HEK293T (cell line): ENCODE measurements at places on chromosomes 7 and 10.
A peak's percentile ranks its signal among the peaks of the same experiment; 100 is the strongest.

DNA sequence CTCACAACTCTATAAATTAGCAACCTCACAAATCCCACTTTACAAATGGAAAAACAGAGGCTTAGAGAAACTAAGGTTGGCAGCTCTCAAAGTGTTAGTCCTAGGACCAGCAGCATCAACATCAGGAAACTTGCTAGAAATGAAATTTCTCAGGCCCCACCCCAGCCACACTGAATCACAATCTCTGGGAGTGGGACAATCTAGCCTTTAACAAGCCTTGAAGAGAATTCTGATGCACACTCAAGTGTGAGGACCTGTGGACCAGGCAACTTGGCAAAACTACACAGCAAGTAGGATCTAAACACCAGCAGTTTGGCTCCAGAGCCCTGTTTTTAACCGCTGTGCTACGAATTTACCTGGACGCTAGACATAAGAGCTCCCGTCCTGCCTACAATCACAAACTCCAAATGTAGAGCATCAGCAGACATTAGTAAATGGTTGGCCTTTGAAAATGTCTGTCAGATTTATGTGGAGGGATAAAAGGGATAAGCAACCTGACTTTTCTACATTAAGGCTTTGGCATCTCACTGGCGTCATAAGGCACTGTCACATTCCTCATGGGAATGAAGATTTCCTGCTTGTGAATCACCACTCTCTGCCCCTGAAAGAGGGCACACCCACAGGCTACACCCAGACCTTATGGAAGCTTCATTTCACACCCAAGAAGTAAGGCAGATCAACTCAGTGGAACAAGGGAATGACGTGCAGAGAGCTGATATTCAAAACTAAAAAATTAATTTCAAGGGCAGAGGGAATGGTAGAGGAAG, 34.5 kb downstream of the PPP1R3C start:
- DNase-seq: no peak

- DNase-seq: no peak
These were observed 630.8 kb downstream of the ANKRD7 start for GRCh38 chr7:118855290-118855689.

DNA sequence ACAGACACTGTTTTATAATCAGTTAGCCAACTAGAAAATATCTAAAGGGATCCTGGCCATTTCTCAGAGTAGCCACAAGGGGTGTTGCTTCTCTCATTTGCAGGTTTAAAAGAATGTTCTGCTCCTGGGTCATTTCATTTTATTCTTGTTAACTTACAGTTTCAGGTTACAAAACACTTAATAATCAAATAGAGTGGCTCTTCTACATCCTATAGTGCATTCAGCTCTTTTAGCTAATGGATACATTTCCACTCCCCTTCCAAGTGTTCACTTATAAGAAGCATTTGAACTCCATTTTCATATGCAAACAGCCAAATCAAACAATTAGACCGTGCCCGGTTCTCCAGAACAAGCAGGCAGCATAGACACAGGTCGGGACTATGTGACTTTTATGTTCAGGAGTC, 117.5 kb downstream of the TRIL start:
- DNase-seq: peak; percentile 32

DNA sequence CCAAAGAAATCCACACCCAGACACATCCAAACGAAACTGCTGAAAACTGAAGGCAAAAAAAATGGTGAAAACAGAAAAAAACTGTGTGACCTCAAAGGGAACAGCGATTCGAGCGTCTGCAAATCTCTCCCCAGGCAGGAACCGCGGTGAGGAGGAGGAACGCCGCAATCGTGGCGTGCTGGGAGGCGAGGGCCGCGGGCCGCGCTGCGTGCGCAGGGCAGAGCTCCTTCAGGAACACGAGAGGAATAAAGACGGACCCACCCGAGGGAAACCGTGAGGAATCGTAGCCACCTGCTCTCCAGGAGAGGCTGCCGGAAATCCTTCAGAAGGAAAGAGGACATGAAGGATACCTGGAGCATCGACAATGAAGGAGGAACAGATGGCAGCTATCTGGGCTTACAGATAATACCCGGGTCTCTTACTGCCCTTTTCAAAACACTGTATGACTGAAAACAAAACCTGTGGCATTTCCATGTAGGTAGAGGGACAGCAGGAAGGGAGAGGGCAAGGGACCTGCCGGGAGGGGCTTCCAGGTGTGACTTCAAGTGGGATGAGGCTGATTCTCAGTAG, 266.0 kb downstream of the MAD1L1 start:
- DNase-seq: no peak

DNA sequence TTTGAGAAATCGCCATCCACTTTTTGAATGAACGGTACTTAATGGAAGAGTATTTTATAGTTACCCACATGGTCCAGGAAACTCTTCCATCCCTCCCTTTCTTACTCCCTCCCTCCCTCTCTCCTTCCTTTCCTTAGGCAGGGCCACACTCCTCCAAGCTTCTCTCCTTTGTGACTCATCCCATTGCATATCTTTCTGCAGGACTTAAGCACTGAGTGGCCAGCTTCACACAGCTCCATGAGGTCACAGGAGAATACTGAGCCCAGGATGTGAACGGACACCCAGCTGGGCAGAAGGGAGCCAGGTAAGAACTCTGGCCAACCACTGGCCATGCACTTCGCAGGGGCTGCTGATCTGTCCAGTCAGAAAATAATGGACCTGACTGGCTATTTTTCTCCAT, 189.7 kb upstream of the ADCY1 start:
- no peak for DNase-seq

DNA sequence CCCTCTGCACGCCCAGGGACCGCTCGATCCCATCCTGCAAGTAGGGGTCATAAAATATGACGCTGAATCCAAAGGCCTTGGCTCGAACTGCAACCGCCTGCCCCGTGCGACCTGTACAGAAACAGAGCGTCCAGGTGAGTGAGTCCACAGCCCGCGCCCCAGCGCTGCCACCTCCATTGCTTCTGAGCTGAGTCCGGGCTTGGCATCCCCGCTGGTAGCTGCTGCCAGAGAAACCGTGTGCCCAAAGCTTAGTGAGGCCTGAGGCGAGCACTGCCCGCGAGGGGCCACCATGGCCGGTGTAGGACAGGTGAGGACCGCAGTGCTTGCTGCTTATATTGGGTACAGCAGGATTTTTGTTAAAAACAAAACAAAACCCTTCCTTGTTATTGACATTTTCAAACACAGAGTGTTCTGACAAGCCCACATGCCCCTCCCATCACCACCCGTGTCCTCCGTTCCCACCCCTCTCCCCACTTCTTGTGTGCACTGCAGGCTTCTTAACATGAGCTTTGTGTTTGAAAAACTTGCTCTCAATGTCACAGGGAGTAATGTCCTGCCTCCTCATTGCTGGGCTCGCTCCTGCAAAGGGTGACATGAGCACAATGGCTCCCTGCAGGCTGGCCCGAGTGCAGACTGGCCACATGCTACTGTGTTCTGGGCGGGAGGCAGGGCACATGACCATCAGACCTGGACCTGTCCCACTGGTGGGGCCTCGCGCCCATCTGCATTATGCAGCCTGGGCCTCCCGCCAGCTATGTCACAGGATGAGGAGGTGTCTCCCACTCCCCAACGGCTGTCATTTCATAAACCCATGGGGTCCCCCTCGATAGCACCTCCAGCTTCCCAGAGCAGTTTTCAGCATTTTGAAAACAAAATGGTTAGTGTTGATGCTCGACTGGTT, 52.9 kb downstream of the ZRANB1 start:
- no peak for DNase-seq
